ENCODE measurements at places on chromosomes 1 and 21.

- DNase-seq, result no peak
Measured at GRCh38 chr21:17536381-17536780, 23.5 kb downstream of the CXADR start.

DNA sequence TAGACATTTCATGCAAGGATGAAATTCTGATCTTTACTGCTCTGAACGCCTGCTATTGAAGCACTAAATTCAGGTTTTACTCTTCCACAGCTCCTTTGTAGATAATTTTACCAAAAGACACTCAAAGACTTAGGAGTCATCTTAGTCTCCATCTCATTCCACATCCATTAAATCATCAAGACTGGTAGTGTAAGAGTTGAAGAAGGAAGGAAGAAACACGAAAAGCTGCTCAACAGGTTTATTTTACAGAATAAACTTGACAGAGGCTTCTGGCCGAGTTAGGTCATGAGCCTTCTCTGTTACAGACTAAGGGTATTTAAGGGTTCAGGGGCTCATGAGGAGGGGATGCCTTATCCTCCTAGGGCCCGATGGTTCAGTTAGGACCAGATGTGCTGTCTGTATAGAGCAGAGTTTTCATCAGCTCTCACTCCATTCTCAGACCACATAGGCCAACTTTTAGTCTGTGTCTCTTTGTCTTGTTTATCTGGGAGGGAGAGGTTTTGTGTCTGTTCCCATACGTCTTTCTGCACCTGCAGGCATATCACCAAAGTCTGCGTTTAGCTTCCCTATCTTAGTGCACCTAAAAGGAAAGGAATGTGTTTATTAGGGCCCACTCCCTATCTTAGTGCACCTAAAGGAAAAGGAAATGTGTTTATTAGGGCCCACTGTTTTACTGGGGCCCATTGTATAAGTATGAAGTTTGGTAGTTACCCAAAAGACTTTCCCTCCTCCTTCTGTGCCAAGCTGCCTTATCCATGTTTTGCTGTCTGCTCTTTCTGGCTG is 57.4 kb upstream of the RGS18 start:
- DNase-seq, result no peak

DNA sequence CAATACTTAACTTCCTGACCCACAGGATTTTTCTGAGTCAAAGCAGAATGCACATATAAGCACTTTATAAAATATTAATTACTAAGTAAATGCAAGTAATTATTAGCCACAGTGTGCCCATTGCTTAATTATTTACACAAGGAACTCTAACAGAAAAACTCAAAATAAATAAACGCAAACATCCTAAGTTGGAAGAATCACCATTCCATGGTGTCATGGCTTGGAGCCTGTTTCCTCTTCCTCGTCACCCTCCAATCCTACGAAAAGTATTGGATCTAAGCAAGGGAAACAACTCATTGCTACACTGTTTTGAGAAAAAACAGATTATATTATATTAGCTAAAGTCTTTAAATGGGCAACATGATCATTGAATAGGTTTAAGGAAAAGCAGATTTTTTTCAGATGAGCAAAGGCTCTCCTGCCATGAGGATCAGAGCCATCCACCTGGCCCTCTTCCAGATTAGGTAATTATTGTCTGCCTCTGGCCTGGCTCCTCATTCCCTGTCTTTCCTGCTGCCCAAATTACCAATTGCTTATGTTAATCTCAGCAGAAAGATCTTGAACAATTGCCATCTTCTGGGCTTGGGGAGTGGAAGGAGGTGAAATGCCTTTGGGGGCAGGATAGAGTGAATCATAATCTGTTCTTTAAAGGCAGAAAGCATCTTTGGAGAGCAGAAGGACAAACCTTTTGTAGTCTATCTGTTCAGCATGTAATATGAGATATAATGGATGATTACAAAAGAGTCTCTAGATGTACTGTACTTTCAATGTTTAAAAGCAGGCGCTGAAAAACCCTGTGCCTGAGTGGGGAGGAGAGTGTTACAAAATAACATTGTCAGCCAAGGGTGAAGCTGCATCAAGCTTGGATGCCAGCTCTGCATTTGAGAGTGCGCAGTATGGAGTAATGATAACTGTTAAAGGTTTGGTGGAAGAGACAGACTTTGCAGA is 121.2 kb downstream of the DUSP10 start:
- peak; percentile 3 for DNase-seq

DNA sequence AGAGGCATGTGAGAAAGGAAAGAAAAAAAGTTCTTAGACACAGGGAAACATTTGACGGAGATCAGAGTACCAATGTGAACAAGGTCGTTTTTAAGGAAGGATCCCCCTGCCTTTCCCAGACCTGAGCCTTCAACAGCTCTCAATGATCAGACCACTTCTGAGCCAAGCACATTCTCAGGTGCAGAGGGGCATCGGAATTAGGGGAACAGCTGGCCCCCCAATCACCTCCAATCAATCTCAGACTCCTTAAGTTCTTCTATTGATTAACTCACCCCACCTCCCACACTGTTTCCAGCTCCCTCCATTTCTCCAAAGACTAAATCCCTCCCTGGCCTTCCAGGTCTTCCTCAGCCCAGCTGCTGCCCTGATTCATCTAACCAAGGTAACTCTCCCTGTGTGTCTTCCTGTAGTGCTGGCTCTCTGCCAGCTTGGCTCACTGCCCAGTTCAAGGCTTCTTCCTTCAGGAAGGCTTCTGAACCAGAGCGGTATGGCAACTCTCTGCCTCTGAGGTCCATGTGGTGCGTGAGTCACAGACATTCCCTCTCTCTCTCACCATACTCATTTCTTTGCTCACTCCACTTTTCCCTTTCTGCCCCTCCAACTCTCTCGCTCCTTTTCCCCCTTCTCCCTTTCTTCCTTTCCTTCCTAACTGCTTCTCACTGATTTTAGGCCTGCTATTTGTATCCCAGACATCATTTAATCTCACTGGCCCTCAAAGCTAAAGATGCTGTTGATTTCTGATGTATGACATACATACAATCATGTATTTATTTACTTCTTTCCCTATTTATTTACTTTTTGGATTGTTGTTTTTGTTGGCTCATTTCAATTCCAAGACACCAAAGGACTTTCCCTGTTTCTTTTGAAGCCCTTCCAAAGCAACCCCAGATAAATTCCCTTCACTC is 18.1 kb downstream of the CFAP45 start:
- DNase-seq, result peak; percentile 97

- DNase-seq, result no peak
Measured at GRCh38 chr1:202046227-202046626, 35.8 kb downstream of the ELF3 start.

DNA sequence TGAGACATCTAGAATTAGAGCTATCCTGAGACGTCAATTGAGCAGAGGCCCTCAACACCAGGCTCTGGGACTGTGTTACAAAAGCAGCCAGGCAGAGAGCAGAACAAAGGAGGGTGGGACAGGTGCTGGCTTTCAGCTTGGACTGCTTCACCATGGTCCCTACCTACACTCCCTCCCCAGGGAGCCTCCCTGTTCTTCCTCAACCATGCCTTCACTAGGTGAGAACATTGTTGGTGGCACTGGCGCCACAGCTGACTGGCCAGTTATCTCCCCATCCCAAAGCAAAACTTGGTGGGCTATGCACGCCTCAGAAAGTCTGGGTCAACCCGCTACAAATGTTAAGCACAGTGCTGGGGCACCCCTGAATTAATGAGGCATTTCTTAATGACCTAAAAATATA is 87.8 kb downstream of the NMNAT2 start:
- no peak for DNase-seq

DNA sequence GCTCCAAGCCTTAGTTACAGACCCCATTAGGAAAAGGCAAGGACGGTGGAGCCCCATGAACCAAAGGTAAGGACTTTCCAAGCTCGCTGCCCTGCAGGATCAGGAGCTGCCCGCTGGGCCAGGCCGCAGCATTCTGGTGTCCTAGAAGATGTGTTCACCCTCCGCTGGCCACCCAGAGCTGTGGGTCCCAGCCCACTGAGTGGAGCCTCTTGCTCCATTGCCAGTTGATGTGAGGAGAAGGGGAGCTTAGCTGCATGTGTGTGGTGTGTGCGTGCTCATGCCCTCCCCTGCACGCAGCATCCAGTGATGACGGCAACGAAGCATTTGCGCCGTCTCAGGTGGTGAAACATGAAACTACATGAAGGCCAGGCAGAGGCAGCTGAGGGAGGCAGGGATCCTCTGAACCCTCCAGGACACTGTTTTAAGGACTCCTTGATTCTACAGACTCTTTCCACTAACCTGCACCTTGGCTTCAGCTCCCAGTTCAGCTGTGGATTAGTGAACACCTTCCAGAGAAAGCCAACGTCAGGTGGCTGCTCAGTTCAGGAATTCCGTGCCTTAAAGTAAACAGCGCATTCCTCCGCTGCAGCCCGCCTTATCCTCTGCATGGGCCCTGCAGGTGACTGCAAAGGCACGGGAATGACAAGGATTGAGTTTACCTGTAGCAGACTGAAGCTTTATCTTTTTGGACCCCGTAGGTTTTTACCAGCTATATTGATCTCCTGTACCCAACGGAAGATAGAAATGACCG is 48.7 kb downstream of the SMYD2 start:
- DNase-seq, result no peak

DNA sequence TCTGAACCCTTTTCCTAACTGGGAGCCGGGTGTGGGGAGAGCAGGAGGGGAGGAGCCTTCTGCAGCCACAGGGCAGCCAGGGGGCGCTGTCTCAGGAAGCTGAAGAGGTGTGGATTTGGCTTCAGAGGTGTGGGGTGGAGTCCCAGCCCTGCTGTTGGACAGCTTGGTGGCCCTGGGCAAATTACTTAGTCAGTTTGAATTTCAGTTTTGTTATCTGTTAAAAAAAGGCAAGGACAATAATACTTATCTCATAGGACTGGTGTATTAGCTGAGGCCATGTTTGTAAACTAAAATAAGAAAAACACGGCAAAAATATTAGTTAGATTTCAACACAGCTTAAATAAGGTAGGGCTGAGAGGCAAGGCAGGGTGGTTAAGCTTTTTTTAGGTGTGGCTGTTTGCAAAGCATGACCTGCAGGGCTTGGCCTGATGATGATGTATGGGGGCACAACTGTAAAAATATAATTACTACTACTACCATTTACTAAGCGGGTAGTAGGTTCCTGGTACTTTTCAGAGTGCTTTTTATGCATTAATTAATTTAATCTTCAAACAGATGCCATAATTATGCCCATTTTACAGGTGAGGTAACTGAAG is 111.8 kb downstream of the PLXNA2 start:
- DNase-seq, result peak; percentile 42

- DNase-seq, result peak; percentile 77
Measured at GRCh38 chr21:46079352-46080170, 18.4 kb upstream of the COL6A2 start.

GRCh38 chr1:117060441-117061317 is 553 bp downstream of the TTF2 start:
- DNase-seq, result peak; percentile 10

GRCh38 chr1:234507626-234508387 is 28.8 kb upstream of the TARBP1 start:
- no peak for DNase-seq

- no peak for DNase-seq
Measured at GRCh38 chr1:182848736-182849135, 9.6 kb downstream of the DHX9 start.

GRCh38 chr1:63955370-63956145 is 181.7 kb downstream of the ROR1 start:
- DNase-seq, result no peak

- DNase-seq, result peak; percentile 24
Measured at GRCh38 chr1:27071049-27071416, 58.4 kb upstream of the TENT5B start.

DNA sequence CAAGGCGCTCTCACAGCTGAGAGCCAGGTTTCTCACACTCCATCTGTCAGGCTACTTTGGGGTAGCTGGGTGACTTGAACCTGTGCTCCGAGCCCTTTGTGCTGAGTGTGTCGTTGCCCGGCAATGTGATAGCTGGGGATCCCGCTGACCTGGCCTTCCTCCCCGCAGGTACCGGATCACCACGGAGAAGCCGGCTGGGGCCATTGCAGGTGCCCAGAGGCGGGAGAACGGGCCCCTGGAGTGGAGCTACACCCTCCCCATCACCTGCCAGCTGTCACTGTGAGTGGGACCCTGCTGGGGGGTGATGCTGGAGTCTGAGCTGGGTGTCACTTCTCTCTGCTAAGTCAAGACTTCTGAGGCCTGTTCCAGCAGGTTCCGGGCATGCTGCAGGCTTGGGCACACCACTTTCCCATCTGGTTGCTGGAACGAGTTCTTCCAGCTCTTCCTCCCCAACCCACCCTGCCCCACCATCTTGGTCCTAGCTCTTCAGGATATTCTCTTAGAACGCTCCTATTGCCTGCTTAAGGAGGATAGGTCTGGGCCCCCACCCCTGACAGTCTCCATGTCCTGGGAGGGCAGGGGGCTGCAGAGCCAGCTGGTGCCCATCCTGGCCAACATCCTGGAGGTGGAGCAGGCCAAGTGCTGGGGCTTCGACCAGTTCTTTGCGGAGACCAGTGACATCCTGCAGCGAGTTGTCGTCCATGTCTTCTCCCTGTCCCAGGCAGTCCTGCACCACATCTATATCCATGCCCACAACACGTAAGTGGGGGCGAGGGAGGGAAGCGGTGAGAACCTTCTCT is 7.5 kb downstream of the IKBKE start:
- DNase-seq, result no peak

Measured in HCEC 1CT (cell line).